Large intestine (tissue), 12 donors: ENCODE measurements at places on chromosomes 12 and 14. TPM values are rescaled to one million over a fixed set of nuclear protein-coding genes. Genes with fewer than 3 reads are reported as not detected.
A peak's percentile ranks its signal among the peaks of the same experiment; 100 is the strongest.

DDX24 gene
- 109 TPM for polyA plus RNA-seq

GALNT16 gene
- 20.4 TPM for polyA plus RNA-seq

CPNE6 gene
- polyA plus RNA-seq, result 0.31 TPM

RERG gene
- 6.8 TPM for polyA plus RNA-seq

RBMS2 gene
- 22.5 TPM for polyA plus RNA-seq

NXPH4 gene
- polyA plus RNA-seq, result 0.91 TPM

MUCL1 gene
- polyA plus RNA-seq, result not detected

LRRK2 gene
- 2.8 TPM for polyA plus RNA-seq

RERGL gene
- 0.25 TPM for polyA plus RNA-seq

SDS gene
- 0.31 TPM for polyA plus RNA-seq

LRRC10 gene
- polyA plus RNA-seq, result not detected

AGAP2 gene
- polyA plus RNA-seq, result 2.9 TPM

WBP11 gene
- polyA plus RNA-seq, result 45.6 TPM

PSMC6 gene
- polyA plus RNA-seq, result 127 TPM

CPNE8 gene
- 13.5 TPM for polyA plus RNA-seq

TRHDE gene
- polyA plus RNA-seq, result 14.2 TPM

DNA sequence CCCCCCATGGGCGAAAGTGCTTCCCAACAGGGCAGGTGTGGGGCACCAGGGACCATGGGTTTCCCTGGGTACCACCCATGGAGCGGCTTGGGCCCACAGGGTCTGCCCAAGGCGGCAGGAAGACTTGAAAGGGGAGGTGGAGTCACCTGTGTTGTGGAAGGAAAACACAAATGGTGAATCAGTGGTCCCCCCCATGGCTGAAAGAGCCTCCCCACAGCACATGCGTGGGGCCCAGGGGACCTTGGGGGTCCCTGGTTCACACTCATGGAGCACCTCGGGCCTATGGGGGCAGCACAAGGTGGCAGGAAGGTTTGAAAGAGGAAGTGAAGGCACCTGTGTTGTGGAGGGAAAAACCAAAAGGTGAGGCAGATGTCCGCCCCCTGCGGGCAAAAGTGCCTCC is 581.9 kb downstream of the ALG10 start:
- no peak for DNase-seq

- DNase-seq, result no peak
These were observed 23.8 kb upstream of the STK38L start for GRCh38 chr12:27220055-27220987.

DNA sequence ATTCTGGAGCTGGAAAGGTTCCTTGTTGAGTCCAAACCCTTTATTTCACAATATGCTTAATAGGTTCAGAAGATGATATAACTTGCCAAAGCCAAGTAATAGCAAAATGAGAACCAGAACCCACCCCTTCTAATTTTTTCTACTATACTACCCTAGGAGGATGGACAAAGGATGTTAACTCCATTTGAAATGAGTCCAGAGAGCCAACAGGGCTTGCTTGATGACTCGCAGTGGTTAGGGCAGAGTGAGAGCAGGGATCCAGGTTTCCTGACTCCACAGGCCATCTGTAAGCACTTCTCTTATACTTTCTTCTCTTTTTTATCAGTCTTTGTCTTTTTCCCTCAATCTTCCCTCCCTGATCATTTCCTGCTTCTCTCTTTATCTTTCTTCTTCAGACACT is 668.1 kb downstream of the MED13L start:
- DNase-seq, result no peak

GRCh38 chr12:15662983-15663659 is 126.1 kb downstream of the EPS8 start:
- DNase-seq, result no peak

GRCh38 chr14:41872931-41873685 is 266.4 kb downstream of the LRFN5 start:
- no peak for DNase-seq

DNA sequence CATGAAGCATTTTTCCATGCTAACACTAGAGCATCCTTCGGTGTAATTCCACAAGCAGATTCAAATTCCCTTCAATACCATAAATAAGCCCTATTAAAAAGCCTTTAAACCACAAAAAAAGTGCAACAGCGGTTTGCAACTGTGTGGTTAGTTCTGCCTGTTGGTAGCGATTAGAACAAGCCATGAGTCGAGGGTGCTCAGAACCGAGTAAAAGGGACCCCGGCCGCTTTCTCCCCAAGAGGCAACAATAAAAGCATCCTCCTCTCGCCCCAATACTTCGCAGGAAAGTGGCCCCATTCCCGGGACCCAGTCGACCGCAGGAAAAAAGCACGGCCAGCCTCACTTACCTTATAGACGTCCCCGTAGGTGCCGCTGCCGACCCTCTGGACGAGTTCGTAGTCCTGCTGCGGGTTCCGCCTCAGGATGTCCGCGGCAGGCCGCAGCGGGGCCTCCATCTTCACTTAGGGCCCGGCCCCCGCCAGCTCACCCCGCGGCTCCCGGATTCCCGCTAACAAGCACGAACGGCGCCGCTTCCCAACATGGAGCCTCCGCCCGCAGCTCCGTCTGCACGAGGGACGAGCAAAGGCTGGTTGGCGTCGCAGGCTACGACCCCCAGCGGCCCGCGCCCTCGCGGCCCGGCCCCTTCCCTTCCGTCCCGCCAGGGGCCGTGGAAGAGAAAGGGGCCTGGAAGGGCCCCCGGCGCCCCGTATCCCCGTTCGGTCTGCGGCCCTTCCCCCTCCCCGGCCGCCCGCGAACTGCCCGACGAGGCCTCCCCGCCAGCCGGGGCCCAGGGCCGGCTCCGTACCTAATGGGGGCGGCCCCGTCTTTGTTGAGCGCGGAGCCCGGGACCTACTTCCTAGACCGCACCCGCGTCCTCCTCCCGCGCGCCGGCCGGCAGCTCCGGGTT is 521 bp downstream of the MAP4K5 start:
- DNase-seq, result peak; percentile 33

DNA sequence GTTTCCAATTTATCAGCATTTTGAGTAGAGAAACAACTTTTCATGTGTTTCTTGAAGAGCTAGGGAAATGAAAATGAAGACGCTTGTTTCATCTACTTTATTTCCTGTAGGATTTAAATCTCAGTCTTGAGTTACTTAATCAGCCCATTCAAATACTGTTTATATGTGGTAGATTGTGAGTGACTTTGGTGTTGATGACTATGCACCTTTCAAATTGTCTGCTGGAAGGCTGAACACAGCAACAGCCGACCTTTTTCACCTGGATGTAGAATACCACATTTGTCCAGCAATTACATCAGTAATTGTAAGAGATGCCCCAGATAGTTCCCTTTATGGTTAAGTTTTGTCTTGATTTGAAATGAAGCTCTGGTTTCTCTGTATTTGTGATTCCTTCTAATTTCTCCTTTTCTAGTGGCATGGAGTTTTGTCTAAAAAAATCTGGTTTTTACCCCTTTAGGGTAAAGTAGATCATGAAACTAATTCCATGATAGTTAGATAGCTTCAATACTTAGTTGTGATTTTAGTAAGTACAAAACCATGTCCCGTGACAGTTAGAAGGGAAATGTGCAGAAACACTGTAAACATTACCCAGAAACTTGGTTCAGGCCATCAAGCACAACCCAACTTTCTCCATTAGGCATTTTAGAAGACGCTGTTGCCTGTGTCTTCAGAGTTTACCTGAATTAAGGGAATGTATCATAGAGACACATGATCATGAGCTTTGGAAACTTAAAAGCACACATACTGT is 165.0 kb downstream of the SRGAP1 start:
- DNase-seq, result no peak

- DNase-seq, result no peak
These were observed 51.7 kb upstream of the RASSF8 start for GRCh38 chr12:25906651-25907340.

- no peak for DNase-seq
These were observed 146.3 kb downstream of the CAND1 start for GRCh38 chr12:67415473-67415872.

DNA sequence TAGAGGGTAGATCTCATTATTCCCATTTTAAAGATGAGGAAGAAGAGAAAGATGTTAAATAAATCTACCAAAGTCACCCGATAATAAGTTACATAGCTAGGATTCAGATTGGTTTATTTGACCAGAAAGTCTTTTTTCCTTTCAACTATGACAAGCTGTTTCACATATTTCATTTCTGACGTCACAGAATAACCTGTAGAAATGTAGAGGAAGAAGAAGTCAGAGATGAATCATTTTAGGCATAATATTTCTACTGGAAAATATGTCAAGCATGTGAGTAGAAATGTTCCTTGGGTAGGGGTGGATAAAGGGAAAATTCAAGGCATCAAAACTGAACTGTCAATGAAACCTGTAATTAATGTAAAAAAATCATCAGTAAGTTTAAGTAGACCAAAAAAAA is 107.0 kb downstream of the MGST1 start:
- DNase-seq, result no peak

DNA sequence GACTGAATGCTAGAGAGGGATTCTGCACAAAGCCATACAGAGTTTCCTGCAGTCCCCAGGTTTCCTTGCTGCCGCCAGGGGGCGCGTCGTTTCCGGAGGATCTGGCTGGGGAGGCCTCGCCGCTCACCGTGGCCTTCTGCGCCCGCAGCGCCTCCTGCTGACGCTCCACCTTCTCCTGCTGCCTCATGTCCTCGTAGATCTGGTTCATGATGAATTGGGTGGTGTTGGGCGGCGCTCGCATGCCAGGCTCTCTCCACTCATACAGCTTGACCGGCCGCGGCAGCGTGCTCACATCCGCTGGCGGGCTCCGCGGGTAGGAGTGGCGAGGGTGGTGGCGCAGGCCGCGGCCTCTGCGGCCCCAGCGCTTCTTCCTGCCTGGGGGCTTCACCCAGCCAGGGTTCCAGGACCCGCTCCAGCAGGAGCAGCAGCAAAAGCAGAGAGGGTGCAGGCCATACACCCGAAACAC is 987 bp downstream of the CCER1 start:
- DNase-seq, result no peak

DNA sequence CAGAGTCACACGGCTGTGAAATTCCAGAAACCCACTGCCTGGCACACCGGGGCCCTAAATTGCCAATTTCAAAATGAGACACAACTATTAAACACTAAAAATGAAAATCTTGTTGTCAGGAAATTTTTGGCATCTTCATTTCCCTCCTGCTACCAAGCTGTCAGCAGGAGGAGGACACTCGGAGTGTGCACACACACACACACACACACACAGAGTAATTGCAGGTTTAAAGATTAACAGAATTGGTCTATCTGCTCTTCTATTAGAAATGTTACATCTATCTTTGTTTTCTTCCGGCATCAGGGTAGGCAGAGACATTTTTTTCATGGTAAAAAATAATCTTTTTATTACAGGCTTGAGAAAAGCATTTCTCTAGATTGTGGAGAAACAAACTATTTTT is 314.2 kb downstream of the EGLN3 start:
- DNase-seq, result peak; percentile 24

DNA sequence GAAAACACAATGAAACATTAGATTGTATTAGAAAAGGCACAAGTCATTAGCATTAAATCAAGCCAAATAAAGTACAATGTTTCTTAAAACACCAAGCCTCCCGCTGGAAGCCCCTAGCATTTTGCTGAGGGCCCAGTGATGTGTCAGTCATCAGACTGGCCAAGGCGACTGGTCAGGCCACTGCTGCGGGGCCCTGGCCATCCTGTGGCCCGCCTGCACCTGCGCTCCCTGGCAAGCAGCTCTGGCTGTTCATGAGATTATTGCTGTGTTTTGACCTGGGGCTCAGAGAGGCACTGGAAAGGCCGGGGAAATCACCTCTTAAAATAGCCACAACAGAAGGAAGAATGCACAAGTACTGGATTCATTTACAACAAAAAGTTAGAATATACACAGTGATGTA is 24.2 kb upstream of the AMN start:
- no peak for DNase-seq

DNA sequence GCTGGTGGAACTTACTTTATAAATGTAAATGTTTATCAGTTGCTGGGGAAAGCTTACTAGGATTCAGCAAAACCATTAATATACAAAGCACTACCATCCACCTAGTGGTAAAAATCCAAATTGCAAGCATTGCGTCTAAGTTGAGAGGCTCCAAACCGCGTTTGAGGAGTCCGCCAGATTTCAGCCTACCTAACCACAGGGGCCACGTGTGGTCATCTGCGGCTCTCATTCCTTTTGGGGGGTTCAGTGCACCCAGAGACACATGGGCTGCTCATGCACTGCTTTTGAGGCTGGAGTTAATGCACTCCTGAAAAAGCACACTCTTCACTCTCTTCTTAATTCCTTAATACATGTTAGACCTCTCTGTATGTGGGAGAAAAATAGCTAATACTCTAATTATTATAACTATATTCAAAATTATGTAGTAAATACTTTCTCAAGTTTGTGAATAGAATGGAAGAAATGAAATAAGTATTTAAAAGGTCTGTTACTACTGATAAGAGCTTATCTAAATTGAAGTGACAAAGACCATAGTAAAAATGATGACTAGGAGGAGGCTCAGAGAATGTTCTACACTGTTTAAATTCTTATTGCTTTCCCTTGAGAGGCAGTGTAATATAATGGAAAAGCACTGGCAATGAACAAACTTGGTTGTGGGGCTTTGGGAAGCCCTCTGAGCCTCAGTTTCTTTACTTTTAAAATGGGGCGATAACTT is 41.4 kb upstream of the MANSC4 start:
- peak; percentile 71 for DNase-seq

GRCh38 chr14:102238131-102238530 is 66.8 kb downstream of the MOK start:
- no peak for DNase-seq

- DNase-seq, result peak; percentile 30
These were observed 41.3 kb downstream of the EGLN3 start for GRCh38 chr14:33909380-33910084.

DNA sequence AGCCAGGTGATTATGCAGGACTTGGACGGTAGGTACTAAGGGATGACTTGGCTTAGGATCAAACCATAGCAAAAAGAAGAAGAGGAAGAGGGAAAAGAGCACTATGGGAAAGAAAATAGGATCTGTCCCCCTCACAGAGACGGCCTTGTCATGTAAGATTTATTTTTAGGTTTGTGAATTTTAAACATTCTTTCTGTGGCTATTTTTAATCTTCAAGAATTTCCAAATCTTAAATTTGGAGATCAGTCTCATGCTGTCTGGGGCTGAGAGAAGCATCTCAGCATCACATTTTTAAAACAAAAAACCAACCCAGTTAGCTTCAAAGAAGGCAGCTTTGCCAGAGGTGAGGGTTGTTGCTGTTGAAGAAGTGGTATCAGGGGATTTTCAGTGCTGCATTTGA is 52.6 kb upstream of the STRN3 start:
- no peak for DNase-seq

- no peak for DNase-seq
These were observed 130.8 kb upstream of the ATP2B1 start for GRCh38 chr12:89839444-89839843.

- DNase-seq, result no peak
These were observed 20.1 kb downstream of the LTBP2 start for GRCh38 chr14:74591899-74592298.

DNA sequence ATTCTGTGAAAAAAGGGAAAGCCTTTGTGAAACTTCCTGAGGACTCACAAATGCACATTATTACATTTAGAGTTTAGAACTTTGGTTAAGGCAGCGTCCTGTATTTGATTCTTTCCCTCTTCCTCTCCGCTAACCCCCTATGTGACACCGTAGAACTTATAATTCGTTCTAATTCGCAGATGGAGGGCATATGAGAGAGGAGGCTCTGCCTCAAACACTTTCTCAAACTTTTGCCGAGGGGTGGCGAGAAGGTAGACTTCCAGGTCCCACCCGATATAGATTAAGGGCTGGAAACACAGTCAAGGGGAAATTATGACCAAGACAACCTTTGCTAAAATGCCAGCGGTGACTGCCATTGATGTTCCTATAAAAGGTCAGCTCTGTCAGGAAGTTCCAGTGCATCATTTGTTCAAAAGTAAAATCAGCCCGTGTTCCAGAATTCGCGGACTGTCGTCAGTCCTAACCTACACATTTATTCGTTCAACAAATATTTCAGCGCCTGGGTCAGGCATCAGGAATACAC is 904 bp upstream of the PAPOLA start:
- DNase-seq, result no peak

GRCh38 chr12:69840727-69841126 is 15.7 kb downstream of the MYRFL start:
- DNase-seq, result peak; percentile 65
